ENCODE measurements at places on chromosomes 16 and 17.
A peak's percentile ranks its signal among the peaks of the same experiment; 100 is the strongest.

GRCh38 chr16:81457326-81458133, 12.9 kb downstream of the CMIP start:
- DNase-seq: no peak

DNA sequence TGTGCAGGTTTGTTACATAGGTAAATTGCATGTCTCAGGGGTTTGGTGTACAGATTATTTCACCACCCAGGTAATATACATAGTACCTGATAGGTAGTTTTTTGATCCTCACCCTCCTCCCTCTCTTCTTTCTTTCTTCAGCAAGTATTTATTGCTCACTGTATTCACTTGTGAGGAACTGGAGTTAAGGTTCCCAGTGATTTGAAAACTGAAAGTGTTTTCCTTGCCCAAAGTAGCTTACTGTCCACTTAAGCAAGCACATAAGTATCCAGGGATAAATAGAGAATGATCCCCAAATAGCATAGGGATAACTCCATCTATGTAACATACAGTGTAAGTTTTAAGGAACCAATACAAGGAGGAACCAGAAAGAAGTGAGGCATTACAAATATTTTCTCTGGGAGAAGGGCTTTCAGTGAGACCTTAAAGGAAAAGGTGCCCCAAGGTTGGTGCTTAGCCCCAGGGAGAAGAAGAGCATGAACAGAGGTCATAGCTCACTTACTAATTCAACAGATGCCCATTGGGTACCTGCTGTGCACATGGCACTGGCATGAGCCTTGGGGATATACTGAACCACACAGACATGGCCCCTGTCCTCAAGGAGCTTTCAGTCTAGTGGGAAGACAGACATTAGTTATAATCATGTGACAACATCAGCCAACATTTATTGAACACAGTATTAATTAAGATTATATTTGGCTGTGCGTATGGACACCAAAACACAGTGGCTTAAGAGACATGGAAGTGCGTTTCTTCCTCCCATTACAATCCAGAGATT, 17.0 kb downstream of the MYL4 start:
- DNase-seq: no peak

DNA sequence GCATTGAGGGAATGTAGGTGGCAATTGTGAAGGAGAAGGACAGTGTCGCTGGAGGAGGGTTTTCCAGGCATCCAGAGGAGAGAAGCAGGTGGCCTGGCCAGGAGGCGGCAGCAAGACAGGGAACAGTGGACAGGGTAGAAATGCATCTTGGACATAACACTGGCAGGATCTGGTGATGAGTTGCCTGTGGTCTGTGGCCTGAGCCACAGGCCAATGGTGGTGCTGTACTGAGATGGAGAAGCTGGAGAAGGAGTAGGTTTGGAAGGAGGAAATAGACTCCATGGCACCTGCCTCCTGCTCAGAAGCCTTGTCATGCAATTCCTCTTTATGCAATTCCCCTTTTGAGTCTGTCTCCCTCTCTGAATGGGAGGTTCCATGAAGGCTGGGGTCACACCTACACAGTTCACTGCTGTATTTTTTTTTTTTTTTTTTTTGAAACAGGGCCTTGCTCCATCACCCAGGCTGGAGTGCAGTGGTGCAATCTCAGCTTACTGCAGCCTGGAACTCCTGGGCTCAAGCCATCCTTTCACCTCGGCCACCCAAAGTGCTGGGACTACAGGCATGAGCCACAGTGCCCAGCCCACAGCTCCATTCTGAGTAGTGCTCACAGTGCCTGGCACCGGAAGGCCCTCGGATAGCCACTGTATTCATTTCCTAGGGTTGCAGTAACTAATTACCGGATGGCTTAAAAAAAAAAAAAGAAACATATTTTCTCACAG, 13.5 kb upstream of the CACNG4 start:
- no peak for DNase-seq

DNA sequence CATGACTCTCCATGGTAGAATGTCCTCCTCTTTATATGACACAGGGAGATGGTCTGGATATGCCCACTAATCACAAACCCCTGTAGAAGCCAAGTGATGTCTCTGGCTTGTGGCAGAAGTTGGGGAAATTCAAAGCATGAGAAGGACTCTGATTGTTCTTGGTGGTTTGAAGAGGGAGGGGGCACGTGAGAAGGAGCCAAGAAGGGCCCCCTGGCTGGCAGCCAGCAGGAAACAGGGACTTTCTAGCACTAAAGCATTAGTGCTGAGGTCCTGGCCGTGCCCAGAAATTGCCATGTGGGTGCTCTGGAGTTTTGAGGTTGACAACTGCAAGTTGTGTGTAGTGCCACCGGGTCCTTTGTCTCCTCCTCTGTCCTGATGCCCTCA, 199.9 kb downstream of the LGALS9B start:
- peak; percentile 66 for DNase-seq

DNA sequence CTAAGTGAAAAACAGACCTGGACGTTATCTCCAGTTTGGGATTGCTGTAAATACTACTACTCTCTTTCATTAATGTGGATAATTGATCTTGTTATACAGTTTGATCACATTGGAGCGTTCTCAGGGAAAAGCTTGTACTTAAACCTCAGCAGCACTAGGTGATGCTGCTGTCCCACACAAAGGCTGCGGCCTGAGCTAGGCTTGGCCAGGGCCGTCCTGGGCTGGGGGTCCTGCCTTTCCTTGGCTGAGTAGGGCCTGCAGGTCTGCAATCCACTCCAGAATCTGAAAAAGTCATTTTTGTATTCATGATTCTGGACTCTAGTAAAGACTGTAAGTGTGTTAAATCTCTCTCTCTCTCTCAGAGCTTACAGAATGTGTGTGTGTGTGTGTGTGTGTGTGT, 23.7 kb upstream of the PMFBP1 start:
- DNase-seq: no peak

DNA sequence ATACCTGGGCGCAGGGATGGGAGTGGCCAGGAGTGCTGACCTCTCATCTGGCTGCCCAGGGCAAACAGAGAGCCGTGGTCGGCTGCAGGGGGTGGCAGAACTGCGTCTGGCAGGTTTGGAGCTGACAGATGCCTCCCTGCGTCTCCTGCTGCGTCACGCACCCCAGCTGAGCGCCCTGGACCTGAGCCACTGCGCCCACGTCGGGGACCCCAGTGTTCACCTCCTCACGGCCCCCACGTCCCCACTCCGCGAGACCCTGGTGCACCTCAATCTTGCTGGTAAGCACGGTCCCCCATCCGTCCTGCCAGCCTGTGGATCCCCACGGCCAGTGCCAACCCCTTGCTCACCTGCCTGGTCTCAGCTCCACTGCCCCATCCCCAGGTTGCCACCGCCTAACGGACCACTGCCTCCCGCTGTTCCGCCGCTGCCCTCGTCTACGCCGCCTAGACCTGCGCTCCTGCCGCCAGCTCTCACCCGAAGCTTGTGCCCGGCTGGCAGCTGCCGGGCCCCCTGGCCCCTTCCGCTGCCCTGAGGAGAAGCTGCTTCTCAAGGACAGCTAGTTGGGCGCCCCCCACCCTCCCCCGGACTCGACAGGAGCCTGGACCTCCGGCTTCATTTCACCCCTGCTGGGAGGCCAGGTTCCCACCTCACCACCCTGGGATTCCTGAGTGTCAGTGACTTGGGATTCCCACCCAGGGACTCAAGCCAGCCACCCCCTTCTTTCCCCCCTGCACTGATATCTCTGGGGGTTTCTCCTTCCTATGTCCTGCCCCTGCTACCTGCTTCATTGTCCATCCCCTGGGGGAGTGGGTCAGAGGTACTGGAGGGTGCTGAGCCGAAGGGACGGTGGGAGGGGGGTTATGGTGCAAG, 2.0 kb upstream of the ORAI3 start:
- DNase-seq: no peak

DNA sequence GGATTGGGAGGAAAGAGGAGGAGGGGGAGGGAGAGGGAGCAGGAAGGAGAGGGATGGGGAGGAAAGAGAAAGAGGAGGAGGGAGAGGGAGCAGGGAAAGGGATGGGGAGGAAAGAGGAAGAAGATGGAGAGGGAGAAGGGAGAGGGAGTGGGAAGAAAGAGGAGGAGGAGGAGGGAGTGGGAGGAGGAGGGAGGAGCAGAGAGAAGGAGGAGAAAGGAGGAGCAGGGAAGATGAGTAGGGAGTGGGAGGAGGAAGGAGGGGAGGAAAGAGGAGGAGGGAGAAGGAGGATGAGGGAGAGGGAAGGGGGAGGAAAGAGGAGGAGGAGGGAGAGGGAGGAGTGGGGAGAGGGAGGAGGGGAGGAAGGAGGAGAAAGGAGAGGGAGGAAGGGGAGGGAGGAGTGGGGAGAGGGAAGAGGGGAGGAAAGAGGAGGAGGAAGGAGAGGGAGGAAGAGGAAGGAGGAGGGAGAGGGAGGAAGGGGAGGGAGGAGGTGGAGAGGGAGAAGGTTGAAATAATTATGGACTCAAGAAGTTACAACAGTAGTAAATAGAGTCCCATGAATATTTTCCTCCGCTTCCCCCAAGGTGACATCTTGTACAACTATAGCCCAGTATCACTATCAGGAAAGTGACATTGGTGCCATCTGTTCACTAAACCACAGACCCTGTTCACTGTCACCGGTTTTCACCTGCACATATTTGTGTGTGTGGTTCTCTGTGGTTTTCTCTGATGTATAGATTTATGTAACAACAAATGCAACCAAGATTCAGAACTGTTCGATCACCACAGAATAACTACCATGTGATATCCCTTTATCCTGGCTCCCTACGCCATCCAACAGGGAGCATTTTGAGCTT, 325.3 kb upstream of the EEF2KMT start:
- DNase-seq: no peak

GRCh38 chr16:13150181-13150885, 248.9 kb downstream of the SHISA9 start:
- DNase-seq: no peak

DNA sequence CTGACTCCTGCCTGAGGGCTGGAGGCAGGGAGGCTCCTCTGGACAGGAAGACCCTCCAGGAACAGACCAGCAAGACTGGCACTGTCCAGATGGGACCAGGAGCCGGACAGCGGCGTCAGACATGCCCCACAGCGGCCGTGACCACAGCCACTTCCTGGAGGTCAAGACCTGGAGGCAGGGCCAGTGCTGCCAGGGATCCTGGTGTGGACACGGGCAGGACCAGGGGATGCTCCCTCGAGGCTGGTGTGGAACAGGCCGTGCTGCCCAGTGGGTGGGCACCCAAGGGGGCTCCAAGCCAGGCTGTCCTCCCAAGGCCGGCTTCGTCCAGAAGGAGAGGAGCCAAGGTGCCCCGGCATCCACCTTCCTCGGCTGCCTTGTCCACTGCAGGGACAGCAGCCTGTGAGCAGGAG, 4.5 kb upstream of the CCDC57 start:
- no peak for DNase-seq

GRCh38 chr16:65453646-65454045, 331.8 kb upstream of the CDH11 start:
- DNase-seq: no peak

DNA sequence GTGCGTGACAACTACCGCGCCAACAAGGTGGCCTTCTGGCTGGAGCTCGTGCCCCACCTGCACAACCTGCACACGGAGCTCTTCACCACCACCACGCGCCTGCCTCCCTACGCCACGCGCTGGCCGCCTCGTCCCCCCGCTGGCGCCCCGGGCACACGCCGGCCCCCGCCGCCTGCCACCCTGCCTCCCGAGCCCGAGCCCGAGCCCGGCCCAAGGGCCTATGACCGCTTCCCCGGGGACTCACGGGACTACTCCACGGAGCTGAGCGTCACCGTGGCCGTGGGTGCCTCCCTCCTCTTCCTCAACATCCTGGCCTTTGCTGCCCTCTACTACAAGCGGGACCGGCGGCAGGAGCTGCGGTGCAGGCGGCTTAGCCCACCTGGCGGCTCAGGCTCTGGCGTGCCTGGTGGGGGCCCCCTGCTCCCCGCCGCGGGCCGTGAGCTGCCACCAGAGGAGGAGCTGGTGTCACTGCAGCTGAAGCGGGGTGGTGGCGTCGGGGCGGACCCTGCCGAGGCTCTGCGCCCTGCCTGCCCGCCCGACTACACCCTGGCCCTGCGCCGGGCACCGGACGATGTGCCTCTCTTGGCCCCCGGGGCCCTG, 3.0 kb upstream of the SPEM1 start:
- no peak for DNase-seq

DNA sequence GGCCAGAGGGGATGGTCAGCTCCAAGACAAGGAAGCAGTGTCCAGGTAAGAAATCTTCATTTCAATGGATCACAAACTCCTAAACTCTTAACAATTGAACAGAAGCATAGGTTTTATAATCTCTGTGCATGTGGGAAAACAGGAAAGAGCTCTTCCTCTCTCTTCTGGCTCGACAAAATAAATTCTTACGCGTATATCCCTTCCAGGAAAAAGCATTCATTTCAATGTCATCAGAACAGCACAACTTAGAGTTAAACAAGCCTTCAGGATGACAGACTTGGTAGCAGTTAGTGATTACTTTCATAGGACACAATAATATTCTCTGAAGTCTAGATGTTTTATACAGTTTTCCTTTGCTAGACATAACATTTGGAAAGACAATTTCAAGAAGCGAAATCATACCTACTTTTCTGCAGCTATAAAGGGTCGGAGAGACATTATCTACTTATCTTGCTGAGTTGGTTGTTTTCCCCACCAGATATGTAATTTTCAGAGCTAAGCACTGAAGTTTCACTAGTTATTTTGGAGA, 19.3 kb upstream of the SLC35G3 start:
- DNase-seq: no peak

GRCh38 chr17:73983621-73984400, 219.7 kb upstream of the RPL38 start:
- no peak for DNase-seq

DNA sequence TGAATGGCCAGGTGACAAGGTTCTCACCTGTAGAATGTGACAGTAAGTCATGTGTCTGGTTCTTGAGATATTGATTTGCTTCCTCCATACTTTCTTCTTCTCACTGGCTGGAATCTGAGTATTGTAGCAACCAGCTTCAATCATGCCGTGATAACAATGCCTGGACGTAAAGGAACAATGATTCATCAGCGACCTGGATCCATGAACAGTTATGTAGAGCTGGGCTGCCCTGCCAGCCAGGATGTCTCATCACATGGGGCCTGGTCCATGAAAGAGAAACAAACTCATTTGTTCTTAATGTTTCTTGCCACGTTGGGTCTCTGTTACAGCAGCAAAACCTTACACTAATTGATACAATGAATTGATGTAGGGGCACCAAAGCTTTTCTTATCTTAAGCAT, 627.2 kb downstream of the TOX3 start:
- no peak for DNase-seq

DNA sequence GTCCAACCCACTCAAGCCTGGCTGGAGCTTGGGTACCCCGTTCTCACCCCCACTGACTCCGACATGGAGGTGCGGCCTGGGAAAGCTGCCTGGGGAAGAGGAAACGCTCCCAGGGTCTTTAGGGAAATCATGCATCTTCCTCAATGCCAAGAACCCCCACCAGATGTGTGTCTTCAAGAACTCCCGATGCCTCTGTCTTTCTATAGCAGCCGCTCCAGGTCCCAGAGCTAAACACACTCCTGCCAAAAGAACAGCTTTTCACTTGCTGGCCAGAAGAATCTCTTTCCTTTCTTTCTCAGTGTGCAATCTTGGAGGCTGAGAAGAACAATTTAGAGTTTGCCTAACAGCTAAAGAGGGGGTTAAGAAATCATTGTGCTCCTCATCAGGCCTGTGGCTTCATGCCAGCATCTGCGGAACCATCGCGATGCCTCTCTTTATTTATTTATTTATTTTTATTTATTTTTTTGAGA, 41.1 kb upstream of the MTSS2 start:
- DNase-seq: no peak
